Cortex of kidney (tissue), 1 donor: ENCODE measurements at places on chromosomes 1 and 21.

- no peak for DNase-seq
Measured at GRCh38 chr1:907611-908451, 15.9 kb upstream of the SAMD11 start.

GRCh38 chr1:246281639-246282038 lies 225.4 kb downstream of the SMYD3 start:
- no peak for DNase-seq

- DNase-seq, result no peak
Measured at GRCh38 chr1:41380979-41381691, 19.9 kb downstream of the FOXO6 start.

DNA sequence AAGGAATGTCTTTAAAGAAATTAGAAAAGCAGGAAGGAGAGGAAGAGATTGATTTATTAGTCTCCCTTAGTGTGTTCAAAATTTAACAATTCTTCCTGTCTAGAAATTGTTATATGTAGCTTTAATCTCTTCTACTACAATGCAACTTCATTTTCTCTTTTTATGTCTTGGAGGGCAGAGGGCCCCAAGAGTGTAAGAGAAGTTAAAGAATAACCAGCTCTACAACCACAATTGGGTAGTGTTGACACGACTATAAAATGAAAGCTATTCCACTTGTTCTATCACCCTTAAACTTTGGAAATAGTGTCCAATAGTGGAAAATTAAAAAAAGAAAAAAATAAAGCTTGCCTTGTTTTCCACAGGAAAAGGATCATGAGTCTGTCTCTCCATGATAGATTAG lies 82.6 kb upstream of the DPYD start:
- no peak for DNase-seq

- no peak for DNase-seq
Measured at GRCh38 chr1:236332092-236332758, 50.5 kb upstream of the ERO1B start.

DNA sequence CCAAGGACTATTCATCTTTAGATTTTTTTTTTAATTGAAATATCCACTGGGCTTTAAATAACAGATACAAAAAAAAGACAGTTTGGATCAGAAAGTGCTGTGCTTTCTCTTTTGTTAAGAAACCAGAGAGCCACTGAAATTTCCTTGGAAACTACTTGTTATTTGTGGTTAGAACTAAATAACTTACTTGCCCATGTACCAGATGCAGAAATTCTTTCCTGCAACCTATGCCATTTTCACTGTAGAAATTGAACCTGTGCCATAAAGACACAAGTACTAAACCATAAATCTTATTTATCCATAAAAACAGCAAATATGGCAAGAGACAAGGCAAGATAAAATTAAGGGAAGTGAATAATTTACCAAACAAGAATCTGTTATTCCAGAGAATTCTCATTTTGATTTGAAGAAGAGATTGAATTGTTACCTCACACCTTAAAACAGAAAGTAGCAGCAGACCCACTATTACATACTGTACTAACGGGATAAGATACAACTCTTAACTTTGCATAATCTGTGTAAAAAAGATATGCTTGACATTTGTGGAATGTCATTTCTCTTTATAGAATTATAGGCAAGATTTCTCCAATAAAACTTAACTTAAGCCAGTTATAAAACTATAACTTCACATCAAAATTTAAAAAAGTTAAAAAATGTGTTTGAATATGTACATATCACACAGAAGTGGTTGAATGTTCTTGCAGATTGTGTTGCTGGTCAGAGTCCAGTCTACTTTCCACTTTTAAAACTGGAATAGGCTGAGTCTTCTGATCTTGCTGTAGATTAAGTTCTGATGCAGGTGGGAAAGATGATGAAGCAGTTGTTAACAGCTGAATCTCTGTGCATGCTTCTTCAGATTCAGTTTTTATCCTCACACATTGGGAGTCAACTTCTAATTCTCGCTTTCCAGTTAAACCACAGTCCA lies 6.3 kb upstream of the PHTF1 start:
- no peak for DNase-seq

GRCh38 chr1:219940707-219941106 lies 12.3 kb upstream of the SLC30A10 start:
- DNase-seq, result no peak

- DNase-seq, result no peak
Measured at GRCh38 chr1:43611950-43612349, 38.0 kb upstream of the KDM4A start.

GRCh38 chr21:39837861-39838359 lies 29.3 kb upstream of the PCP4 start:
- no peak for DNase-seq

DNA sequence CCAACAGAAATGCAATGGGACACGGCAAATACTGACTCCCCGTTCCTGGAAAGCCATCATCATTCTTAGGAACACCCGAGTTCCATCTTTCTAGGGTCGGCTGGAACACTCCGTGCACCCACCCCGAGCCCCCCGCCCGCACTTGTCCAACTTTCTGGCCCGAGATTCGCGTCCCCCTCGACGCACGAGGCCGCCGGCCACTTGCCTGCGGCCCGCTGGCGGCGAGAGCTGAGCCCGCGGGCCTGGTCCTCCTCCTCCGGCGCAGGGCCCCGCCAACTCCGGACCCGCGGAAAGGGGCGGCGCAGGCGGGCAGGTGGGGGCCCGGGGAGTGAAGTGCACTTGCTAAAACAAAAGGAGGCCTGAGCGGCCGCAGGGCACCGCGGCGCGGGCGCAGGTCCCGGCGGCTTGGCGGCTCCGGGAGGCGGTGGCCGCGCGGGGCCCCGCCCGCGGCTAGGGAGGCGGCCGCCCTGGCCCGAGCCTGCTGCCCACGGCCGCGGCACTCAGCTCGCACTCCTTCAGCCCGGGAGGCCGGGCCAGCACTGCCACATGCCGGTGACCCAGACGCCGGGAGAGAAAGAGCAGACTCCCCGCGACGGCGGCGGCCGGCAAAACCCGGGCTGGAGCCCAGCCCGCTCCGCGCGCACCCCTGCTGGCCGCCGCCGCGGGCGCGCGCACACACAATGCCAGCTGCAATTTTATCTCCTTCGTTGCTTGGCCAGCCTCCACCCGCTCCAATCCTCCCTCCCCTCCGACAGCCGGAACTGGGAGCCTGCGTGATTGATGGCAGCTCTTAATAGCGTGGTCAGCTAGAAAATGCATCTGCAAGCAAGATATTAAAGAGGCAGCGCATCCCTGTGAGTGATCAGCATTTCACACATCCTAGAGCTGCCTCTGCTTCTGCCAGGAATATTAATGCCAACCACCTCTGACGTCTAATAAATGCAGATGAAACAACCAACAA lies 114.3 kb downstream of the RERE start:
- DNase-seq, result no peak

GRCh38 chr1:232223183-232223708 lies 406.7 kb downstream of the SIPA1L2 start:
- DNase-seq, result no peak

- DNase-seq, result no peak
Measured at GRCh38 chr21:34630536-34631143, 15.7 kb upstream of the RCAN1 start.

DNA sequence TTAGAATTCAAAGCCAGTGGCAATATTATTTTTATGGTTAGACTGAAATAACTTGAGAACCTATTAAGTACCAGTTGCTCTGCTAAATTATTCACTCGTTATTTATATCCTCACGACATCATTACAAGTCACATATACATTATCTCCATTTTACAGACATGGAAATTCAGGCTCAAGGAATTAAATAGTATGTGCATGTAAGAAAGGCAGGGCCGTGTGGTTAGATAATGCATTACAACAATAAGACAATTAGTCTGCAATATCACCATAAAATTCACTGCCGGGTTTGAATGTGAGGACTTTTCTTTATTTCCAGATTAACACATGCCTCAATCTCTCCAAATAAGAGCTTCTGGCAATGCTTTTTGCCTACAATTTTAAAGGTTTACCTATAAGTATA lies 523.4 kb downstream of the PTBP2 start:
- DNase-seq, result no peak

DNA sequence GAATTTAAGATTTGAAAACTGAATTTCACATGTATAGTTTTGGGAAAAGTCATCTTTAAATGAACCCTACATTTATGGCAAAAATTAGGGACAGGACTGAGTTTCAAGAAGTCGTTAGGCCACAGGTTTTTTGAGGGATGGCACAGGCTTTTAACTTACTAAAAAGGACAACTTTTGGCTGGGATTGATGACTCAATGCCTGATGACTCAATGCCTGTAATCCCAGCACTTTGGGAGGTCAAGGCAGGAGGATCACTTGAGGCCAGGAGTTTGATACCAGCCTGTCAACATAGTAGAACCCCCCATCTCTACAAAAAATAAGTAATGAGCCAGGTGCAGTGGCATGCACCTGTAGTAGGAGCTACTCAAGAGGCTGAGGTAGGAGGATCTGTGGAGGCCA lies 15.9 kb downstream of the UCK2 start:
- no peak for DNase-seq

GRCh38 chr21:26096494-26097371 lies 73.8 kb downstream of the APP start:
- DNase-seq, result no peak

GRCh38 chr1:89980605-89981004 lies 14.3 kb upstream of the ZNF326 start:
- DNase-seq, result no peak
